Vagina (tissue), 2 donors: ENCODE measurements at places on chromosomes 6 and 20.

GRCh38 chr6:8194490-8194889 is 92.1 kb upstream of the EEF1E1 start:
- no peak overlapping the region for H3K4me3 ChIP-seq
- H3K4me1 ChIP-seq, result no peaks in the 10 kb centered on the region
- H3K36me3 ChIP-seq, result no peaks in the 10 kb centered on the region

DNA sequence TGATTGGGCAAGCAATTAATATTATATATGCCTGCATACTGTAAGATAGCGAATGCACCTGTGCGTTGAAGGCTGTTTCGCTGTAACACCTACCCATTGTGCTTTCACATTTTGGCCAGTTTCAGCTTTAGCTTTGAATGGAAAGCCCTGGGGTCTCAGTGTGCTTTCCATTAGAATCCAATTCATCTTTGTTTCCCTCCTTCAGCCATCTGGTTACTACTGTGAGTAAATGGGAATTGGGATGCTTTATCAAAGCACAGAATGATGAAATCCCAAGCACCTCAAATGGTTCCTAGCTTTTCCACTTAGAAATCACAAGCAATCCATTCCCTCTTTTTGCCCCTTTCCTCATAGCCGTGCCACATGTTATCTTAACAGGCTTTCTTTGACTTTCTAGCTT is 127.1 kb downstream of the HDGFL1 start:
- no peaks in the 10 kb centered on the region for H3K4me1 ChIP-seq
- H3K36me3 ChIP-seq, result no peaks in the 10 kb centered on the region
- H3K27me3 ChIP-seq, result no peaks in the 10 kb centered on the region

DNA sequence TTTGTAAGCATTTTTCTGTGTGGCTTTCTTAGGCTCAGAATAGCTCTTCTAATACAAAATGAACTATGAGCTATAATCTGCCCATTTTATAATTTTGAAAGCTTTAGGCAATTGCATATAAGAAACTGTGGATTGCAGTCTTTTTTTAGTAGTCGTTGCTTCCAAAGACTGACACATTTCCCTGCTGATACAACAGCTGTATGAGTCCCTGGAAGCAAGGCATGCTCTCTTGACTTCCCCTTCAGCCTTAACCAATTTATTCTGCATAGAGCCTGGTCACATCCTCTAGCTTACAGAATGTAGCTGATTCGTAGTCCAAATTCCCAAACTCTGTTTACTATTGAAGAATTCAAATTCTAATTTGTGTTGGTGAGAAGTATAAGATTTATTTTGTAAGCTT is 155.3 kb upstream of the EYA4 start:
- H3K36me3 ChIP-seq, result no peaks in the 10 kb centered on the region
- H3K27ac ChIP-seq, result no peak overlapping the region
- H3K27me3 ChIP-seq, result no peaks in the 10 kb centered on the region

GRCh38 chr6:71157345-71157744 is 131.3 kb upstream of the OGFRL1 start:
- H3K27me3 ChIP-seq, result no peaks in the 10 kb centered on the region
- no peak for DNase-seq
- H3K27ac ChIP-seq, result no peak overlapping the region
- H3K4me1 ChIP-seq, result no peaks in the 10 kb centered on the region
- H3K4me3 ChIP-seq, result no peak overlapping the region

DNA sequence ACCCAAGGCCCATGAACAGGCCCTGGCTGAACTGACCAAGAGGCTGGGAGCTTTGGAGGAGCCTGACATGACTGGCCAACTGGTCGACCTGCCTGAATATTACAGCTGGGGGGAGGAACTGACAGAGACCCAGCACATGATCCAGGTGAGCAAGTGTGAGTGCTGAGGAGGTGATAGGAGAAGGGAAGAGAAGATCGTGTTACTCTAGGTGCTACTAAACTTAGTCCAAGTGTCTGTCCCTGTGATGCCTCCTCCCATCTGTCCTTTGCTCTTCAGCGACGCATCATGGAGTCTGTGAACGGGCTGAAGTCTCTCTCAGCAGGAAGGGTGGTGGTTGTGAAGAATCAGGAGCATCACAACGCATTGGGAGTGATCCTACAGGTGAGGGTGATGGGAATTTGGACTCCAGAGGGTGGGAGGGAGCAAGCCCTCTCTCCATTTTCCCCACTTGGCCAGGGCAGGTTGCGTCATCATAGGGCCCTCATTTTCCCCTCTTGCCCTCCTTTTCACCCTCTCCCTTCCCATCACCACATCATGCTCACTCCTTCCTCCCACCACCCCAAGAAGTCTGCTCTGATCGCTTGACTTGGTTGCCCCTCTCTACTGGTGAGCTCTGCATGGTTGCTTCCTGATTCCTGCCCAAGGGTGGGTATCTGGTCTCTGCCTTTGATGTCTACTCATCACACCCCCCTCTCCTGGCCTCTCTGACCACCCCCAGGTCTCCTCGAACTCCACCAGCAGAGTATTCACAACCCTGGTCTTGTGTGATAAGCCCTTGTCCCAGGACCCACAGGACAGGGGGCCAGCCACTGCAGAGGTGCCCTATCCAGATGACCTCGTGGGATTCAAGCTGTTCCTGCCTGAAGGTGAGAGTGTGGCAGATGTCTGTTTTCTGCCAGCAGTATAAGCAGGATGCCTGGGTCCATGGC is 4.7 kb downstream of the DXO start:
- H3K27ac ChIP-seq, result no peak overlapping the region
- no peak overlapping the region for H3K4me3 ChIP-seq
- no peak for DNase-seq

DNA sequence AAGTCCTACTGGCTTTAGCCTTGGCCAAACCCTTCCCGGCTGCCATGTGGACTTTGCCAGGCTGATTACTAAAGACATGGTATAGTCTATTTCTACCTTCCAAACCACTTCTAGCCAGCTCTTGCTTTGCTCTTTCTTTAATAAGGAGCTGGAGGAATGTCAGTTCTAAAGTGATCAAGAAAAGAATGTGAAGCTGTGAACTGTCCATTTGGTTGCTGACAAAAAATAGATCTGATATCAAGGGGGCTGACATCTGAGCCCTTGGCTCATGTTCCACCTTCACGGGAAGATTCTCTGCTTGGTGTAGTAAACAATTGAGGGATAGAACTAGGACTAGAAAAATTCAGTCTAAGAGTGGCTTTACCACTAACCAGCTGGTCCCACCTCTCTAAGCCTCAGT is 22.6 kb downstream of the GNAS-AS1 start:
- H3K27ac ChIP-seq, result no peak overlapping the region
- no peak overlapping the region for H3K4me3 ChIP-seq
- H3K4me1 ChIP-seq, result peaks cover 8% of the 10 kb centered on the region
- no peak for DNase-seq

DNA sequence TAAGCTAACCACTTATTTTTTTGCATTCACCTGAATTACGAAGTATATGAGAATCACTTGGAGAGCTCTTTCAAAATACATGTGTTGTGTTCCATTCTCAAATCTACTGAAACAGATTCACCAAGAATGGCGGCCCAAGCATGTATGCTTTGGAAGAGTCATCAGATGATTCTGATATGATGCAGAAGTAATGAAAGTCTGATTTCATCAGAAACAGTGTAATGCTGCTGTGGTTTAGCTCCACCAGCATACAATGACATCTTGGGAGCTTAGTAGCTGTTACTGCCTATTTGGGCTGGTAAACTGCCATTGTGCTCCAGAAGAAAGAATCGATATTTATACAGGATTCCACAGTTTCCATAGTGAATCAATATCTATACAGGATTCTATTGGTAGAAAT is 52.9 kb downstream of the UBR2 start:
- H3K4me3 ChIP-seq, result no peak overlapping the region
- no peaks in the 10 kb centered on the region for H3K4me1 ChIP-seq
- peaks cover 69% of the 10 kb centered on the region for H3K36me3 ChIP-seq
- no peak overlapping the region for H3K27ac ChIP-seq
- no peak for DNase-seq
